Activated T-helper 2 cell treated with anti-CD3 and anti-CD28 coated beads, Interferon-gamma antibody, Interleukin-2, Interleukin-4, amounts not matched to agents 10 μg/mL and 5 μg/mL and 100 μg/mL, durations not matched to agents 14 hours and 24 hours and 36 hours (primary cell): ENCODE measurements at places on chromosomes 6 and 20. TPM values are rescaled to one million over a fixed set of nuclear protein-coding genes. Genes with fewer than 3 reads are reported as not detected.

- DNase-seq: no peak
Measured at GRCh38 chr20:59158673-59159072, 4.9 kb upstream of the ZNF831 start.

Gene HCK
- total RNA-seq: not detected in 2 replicates

- DNase-seq: no peak
Measured at GRCh38 chr6:132320007-132320406, 81.3 kb downstream of the MOXD1 start.

- no peak for DNase-seq
Measured at GRCh38 chr20:479487-479886, 17.2 kb upstream of the TBC1D20 start.

- no peak for DNase-seq
Measured at GRCh38 chr6:112145080-112145573, 57.7 kb downstream of the FAM229B start.

Gene SLC17A9
- total RNA-seq: 20.2 and 21.4 TPM in 2 replicates

Gene PLCB4
- not detected in 2 replicates for total RNA-seq

DNA sequence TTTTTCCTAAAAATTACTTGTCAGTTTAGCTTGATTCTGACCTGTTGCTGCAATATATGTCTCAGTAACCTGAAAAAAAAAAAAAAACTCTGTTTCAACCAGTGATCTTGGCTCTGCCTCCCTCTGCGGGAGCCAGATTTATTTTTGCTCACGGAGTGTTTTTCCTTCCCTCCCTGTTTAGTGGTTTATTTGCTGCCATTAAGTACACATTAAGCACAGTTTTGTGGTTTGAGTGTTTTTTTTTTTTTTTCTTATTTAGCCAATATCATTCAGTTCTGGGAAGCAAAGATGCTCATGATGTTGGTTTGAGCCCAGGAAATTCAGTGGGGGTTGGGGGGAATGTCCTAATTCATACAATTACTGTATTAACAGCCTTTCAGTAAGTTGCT lies 110.1 kb upstream of the GPR6 start:
- DNase-seq: no peak

- DNase-seq: no peak
Measured at GRCh38 chr6:139330306-139330705, 38.5 kb upstream of the TXLNB start.

Gene FILIP1
- not detected in 2 replicates for total RNA-seq

DNA sequence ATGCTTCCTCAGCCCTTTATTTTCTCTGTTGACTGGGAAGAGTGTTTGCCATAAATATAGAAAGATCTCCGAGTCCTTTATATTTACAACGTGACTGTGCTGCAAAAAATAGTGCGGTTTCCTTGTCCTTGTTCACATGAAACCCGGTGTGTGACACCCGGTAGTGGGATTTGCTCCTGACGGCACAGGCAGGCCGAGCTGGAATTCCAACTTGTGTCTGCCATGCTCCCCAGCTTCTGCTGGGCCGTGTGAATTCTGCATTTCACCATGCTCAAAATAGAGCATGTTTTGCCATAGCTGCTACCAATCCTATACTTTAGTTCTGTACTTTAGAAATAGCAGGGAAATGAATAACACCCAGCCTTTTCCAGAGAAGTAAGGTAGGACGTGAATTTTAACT lies 60.3 kb upstream of the PDE10A start:
- no peak for DNase-seq

- no peak for DNase-seq
Measured at GRCh38 chr20:15196547-15197255, 859.3 kb upstream of the FLRT3 start.

GRCh38 chr20:64160118-64160517 lies 4.1 kb upstream of the MYT1 start:
- no peak for DNase-seq

DNA sequence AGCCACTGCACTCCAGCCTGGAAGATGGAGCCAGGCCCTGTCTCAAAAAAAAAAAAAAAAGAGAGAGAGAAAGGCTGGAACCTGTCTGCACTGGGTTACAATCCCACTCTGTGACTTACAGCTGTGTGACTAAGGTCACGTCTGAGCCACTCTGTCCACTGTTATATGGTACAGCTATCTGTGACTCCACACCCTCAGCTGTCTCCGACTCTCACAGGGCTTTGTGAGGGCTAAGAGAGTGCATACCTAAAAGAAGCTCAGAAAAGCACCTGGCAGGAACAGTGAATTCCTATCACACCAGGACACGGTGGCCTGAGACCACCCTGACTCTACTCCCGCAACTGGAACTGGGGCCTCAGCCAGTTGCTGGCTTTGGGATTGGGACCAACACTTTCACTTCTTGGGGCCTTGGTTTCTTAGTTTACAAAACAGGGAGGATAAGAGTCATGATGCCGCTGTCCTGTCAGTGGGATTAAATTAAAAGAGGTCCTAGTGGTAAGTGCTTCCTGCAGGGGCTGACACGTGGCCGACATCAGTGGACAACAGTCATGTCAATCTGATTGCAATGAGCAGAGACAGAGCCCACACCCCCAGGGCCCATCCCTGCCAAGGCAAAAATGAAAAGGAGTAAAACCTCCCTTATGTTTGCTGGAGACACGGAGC lies 5.7 kb upstream of the CD93 start:
- no peak for DNase-seq

- DNase-seq: no peak
Measured at GRCh38 chr6:113187661-113188060, 669.5 kb upstream of the MARCKS start.

Gene MACROD2
- total RNA-seq: not detected in 2 replicates

DNA sequence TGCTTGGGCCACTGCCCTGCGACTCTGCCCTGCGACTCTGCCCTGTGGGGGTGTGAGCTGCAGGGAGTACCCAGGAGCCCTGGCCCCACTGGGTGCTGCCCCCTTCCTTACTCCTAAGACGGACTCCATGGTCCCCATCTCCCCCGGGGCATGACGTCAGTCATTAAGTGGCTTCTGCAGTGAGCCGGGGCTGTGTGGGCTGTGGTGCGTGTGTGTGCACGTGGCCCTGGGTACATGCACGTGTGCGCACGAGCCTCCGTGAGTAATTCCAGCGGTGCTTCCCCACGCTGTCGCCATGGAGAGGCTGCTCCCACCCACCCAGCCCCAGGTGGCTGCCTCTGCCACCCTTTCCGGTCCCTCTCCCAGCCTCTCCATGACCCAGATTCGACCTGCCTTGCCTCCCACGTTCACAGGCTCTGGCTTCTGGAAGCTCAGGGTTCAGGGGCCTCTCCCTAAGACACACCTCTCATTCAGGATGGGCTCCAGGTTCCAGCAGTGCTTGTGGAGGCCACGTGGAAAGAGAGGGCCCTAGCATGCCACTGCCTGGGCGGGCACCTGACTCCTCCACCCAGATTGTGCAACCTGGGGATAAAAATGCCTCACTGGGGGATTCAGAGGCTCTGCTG lies 88.3 kb downstream of the DLGAP4 start:
- DNase-seq: no peak

GRCh38 chr6:3987053-3987452 lies 91.9 kb downstream of the FAM217A start:
- no peak for DNase-seq

DNA sequence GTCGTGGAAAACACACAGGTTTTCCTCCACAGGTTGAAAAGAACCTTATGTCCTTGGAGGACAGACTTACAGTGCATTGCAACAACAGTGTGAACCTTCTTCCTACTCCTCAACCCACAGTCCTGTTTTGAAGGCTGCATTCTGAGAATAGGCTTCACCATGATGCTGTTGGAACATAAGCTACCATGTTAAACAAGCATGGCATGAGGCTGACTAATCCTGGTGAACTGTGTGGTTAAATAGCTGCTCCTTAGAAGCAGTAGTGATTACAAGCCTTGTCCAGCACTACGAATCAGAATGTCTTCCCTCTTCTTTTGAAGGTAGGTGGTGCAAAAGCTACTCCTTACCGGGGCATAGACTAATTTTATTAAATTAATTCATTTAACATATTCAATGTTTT lies 368.5 kb upstream of the EPHA7 start:
- no peak for DNase-seq

GRCh38 chr20:18513208-18513607 lies 5.5 kb downstream of the SEC23B start:
- DNase-seq: no peak

DNA sequence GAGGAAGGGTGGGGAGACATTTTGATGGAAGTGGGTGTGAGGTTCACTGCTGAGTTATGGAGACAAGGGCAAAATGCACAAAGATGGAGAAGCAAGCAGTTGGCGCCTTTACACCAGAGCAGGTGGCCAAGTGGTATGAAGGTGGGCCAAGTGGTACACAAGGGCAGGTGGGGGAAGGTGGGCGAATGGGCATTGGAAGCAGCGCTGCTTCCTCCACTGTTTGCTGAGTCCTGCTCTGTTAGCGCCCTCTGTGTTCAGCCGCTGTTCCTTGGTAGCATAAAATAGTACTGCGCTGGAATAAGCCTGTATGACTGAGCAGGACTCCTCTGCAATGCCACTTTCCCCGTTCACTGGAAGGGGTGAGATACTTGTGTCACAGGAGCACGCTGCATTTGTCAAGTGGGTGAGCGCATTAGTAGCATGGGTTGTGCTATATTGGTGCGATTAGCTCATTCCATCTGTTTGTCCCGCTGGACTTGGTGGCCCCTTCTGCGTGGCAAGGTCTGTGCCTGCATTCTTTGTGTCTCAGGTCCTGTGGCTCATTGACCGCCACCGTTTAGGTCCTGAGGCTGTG lies 116.4 kb downstream of the TOX2 start:
- no peak for DNase-seq

DNA sequence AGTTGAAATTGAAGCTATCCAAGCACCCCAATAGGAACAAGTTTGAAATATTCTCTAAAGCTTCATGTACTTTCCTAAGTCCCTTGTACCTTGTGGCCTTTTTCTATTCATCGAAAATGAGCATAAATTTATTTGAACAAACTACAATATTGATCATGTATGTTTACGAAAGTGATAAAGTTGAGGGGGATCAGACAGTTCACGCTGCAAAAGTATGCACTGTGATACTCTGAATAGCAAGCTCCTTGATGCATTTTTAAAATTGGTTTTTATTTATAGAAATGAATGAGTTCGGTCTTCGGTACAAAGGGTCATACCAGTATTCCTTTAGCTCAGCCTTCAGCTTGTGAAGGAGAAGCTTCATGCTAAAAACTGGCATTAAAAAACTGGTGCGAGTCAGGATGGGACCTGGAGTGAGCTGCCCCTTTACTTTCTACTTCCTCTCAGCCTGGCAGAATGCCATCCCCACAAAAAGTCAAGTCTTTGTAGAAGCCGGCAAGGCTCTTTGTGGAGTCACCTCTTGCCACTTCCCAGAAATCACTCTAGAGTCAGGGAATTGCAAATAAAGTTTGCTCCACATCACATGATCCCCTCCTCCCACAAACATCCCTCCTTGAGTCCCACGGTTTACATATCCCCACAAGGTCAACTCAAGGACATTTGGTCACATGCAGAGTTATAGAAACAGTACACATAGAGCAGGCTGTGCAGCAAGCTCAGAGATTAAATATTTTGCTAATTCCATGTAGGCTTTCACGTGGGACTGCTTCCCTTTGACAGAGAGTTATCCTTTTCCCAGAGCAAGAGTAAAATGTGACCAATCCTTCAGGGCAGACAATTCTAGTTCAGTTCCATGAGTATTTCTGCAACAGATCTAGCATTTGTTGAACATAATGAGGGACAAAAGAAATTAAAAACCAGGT lies 34.6 kb upstream of the ADGRF1 start:
- no peak for DNase-seq

GRCh38 chr20:31966991-31967655 lies 828 bp upstream of the XKR7 start:
- no peak for DNase-seq

- no peak for DNase-seq
Measured at GRCh38 chr20:50292591-50293283, 102.1 kb downstream of the CEBPB start.

DNA sequence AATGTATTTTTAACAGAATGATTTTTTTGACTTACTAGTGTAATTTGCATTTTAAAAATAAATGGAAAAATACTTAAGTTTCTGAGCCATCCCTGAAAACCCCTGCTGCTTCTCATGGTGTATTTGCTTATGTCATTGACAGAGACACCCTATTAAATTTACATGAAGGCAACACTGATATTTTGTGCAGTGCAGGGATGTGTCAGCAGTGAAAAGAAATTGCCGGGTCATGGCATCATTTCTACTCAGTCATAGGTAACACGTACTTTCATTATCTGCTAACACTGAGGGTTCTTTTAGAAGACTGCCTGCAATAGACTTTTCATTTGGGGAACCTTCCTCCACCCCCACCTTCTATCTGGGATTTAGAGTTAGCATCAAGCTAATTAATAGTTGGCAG lies 136.7 kb upstream of the RNF217 start:
- DNase-seq: no peak

DNA sequence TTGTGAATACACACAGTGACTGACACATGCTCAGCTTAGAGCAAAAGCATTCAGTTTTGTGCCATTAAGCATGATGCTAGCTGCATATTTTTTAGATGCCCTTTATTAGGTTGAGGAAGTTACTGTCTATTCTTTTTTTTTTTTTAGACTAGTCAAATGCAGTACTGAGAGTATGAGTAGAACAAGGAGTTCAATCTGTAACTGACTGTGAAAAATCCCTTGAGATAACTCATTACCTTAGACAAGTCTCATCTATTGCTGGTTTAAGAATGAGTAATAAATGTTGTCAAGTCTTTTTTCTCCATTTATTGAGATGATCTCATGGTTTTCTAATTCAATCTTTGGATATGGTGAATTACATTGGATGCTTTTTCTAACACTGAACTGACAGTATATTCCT lies 23.2 kb downstream of the AHI1 start:
- DNase-seq: no peak

DNA sequence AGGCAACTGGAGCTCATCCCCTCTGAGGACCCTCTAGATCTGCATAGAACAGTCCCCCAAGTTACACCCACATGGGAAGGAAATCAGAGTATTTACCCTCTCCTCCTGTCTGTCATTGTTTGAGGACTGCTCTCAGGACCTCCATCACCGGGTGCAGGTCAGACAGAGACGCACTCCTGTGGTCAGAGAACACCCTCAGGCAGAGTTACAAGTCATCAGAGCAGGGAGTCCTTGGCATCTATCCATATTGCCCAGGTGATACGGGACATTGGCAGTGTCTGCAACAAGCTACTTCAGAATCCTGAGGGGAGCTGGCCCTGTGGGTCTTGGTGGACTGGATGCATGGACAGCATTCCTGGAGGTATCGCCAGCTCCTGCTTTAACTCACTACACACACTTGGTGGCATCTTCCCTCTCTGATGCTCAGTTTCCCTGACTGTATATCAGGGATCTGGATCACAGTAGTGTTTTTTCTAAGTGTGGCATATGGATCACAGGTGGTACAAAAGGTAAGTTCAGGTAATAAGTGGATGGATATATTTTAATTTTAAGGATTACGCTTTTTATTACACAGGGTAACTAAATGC lies 15.1 kb upstream of the ISM1 start:
- DNase-seq: no peak

Gene RHAG
- total RNA-seq: not detected in 2 replicates

DNA sequence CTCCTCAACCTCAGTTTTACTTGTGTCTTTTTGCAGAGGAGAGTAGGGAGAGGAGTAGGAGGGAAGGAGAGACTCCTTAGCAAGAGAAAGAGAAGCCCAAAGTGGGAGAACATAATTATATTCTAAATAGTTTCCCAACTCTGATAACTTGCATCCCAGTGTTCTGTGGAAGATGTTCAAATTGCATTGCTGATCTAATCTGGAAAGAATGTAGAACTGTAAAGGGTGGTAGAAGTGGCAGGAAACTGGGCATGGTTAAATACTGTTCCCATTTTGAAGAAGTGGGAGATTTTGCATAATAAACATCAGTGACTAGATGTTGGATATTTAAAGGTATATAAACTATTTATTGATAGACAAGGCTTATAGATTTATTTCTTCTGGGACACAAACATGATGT lies 42.6 kb upstream of the HMGN3 start:
- DNase-seq: no peak
